ENCODE measurements at places on chromosomes 3 and 15.
A peak's percentile ranks its signal among the peaks of the same experiment; 100 is the strongest.

- DNase-seq, result no peak
Measured at GRCh38 chr15:30984118-30984517, 7.3 kb downstream of the MTMR10 start.

DNA sequence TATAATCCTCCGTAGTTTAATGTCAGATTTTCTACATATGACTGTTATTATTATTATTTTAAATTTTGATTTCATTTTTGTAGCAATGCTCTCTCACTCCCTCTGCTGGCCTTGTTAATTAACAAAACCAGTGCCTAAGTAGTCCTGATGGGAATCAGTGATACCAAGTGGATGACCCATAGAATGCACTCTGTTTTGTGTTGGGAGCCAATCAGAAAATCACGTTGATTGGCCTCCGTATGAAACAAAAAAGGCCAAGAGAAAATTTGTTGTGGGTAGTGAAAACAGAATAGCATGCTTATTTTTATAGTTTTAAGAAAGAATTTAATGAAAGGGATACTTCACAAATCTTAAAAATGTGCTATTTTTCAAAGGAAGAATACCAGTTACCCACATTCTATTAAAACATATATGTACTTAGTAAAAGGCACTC, 34.4 kb upstream of the MEIS2 start:
- no peak for DNase-seq

DNA sequence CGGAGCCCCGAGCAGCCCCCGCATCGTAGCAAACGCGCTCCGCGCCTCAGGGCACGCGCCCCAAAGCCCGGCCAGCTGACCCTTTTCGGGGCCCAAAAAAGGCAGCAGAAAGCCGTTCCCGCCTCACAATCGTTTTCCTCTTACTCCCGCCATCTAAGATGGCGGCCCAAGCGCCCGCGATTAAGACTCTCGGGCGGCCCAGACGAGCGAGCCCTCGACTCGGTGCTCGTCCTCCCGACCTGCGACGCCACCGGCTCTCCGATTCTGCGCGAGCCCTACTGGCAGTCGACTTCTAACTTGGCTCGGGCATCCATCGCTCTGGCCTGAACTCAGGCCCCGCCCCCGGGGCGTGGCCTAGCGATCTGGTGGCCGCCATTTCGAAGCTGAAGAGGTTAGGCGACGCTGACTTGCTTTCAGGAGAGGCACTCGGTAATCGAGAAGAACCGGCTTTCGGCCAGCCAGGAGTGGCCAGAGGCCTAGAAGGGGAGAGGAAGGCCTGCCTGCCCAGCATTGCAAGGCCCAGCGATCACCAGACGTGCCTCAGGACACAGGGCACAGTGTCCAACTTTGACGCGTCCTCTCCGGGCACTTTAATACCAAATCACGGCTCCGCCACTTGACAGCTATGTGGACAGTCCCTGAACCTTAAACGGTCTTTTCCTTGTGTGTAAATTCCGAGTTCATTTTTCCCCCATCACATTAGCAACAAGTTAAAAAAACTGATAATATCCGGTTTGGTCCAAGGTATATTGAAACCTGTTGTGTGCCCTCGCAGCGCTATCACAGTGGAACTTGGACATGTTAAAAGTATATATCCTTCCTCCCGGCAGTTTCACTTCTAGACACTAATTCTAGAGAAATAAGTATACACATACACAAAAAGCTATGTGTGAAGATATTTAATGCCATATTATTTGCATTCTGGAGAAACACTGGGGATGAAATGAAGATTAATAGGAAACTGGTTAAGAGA, at the start of gene RAF1:
Gene RAF1 (minus strand): TSS at position 182 of the 973 bp plus-strand sequence. CDS start 45,396 bp downstream, outside the sequence.
- peak; percentile 98 for DNase-seq

DNA sequence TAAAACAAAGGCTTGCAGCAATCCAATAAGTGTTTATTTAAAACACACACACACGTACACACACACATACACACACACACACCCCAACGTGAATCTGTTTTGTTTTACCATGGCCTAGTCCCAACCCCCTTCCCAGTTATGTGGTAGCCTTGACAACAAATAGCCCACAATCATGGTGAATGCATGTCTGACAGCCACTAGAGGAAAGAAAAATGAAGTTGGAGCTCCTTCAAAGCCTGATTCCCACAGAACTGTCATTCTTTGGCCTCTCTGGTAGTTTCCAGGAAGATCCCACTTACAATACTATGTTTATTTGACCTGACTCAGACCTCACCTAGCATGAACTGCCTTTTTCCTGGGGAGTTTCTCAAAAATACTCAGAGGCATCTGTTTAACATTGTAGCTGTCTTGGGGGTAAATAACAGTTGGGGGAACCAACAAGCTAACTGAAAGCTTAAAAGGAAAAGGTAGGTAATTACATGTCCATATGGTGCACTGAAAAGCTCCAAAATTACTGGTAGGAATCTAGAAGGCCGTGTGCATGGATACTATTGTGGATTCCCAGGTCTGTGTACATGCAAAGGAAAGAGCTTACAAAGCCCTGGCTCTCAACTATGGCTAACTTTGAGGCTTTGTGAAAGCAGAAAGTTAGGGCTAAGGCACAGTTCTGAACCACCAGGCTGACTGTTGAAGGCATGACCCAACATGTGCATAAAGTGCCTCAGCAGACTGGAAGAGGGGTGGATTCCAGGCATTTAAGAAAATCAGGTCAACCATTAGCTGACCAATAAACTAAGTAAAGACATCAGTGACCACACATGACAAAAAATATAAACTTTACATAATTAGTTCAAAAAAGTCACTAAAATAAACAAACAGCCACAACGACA, 65.3 kb downstream of the FAIM start:
- DNase-seq, result no peak

DNA sequence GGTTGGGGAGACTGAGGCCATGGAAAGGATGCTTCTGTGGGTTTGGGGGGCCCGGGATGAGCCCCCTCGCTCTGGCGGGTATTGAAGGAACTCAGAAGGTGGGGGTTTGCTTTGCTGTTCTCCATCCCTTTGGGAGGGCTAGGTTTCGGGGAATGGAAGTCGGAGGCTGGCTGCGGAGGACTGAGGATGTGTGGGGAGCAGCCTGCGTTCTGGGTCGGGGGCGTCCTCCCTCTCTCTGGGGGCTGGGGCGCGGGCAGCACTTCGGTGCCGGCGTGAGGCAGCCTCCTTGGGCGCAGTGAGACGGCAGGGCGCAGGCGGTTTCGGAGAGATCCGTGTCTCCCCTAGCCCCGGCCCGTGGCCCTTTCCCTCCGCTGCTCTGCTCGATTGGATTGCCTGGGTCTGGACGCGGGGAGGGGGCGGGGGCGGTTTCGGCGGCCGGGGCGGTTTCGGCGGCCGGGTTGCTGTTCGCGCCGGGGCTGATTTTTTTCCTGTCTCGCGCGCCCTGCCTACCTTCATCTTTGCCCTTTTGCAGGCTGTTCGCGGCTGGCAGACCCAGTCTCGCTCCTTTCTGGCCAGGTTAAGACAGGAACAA, 1.4 kb downstream of the PTPRG start:
- DNase-seq, result no peak

GRCh38 chr3:82938821-82939328, 1177.4 kb upstream of the GBE1 start:
- no peak for DNase-seq

- DNase-seq, result no peak
Measured at GRCh38 chr3:54321520-54321919, 199.2 kb downstream of the CACNA2D3 start.

DNA sequence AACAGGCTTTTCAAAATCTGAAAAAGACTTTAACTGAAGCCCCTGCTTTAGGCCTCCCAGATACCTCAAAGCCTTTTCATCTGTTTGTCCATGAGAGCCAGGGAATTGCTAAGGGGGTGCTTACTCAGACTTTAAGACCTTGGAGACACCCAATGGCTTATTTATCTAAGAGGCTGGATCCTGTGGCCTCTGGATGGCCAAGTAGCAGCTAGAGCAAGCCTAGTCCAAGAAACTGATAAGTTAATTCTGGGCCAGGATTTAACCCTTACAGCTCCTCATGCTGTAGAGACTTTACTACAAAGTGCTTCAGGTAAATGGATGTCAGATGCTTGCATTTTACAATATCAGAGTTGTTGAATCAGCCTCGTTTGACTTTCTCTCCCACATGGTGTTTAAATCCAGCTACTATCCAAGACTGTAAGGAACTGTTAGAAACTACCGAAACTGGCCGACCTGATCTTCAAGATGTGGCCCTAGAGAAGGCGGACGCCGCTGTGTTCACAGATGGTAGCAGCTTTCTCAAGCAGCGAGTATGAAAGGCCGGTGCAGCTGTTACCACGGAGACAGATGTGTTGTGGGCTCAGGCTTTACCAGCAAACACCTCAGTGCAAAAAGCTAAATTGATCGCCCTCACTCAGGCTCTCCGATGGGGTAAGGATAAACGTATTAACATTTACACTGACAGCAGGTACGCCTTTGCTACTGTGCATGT, 3.3 kb downstream of the DET1 start:
- no peak for DNase-seq

GRCh38 chr15:45372041-45372995, 6.0 kb downstream of the GATM start:
- DNase-seq, result no peak

- no peak for DNase-seq
Measured at GRCh38 chr3:195522254-195523023, 20.7 kb downstream of the PPP1R2 start.

DNA sequence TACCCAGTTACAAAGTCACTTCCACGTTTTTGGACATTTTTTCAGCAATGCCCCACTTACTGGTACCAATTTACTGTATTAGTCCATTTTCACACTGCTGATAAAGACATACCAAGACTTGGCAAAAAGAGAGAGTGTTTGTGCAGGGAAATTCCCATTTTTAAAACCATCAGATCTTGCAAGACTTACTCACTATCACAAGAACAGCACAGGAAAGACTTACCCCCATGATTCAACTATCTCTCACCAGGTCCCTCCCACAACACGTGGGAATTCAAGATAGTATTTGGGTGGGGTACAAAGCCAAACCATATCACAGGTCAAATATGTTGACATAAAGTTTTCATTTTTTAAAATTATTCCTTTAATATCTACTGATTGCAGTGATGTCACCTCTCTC, 16.2 kb upstream of the ABI3BP start:
- no peak for DNase-seq

DNA sequence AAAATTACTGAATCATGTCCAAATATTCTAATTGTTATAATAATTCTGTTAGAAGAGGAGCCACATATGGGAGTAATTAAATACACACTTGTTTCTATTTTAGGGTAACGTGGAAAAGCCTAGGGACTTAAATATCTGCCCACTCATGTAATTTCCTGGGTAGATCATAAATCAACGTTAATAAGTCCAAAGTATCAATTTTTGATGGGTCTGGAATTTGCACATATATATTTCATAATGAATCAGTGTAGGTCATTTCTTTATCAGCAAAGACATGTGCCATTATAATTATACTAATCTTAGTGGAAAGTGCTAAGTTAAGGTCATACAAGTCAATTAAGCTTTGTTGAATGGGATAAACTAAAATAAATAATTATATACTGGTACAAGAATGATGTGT, 346.2 kb downstream of the ZBBX start:
- DNase-seq, result no peak

DNA sequence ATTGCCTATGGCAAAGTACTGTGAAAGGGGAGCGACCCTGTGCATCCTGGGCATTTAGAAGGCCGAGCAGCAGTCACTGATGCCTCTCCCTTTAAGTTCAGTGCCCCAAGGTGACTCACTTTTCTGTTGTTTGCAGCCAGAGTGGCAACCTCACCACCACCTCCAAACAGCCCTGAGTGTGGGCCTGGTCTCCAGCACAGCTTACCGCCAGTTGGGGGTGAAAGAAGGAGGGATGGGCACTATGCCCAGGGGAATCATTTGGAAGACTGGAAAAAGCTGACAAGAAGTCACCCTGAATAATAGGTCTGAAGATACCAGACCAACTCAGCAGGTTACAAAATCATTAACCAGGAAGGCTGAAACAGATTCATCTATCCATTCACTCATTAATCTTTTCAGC, 571.8 kb downstream of the EPHB1 start:
- DNase-seq, result no peak

DNA sequence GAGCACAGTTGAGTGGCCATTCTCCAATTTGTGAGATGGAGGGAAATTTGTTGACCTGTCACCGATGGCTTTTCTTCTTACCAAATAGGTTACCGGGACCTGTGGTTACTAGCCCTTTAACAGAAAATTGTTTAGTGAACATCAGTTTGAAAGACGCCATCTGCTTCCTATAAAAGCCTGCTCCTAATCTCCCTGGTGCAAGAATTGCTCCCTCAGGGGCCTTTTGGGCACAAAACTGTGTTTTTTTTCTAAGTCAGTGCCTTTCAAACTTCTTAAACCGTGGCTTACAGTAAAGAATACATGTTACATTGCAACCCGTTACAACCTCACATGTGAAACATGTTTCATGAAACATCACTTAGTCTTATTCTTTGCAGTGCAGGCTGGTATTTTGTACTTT, 15.0 kb downstream of the CACNA2D3 start:
- DNase-seq, result no peak

DNA sequence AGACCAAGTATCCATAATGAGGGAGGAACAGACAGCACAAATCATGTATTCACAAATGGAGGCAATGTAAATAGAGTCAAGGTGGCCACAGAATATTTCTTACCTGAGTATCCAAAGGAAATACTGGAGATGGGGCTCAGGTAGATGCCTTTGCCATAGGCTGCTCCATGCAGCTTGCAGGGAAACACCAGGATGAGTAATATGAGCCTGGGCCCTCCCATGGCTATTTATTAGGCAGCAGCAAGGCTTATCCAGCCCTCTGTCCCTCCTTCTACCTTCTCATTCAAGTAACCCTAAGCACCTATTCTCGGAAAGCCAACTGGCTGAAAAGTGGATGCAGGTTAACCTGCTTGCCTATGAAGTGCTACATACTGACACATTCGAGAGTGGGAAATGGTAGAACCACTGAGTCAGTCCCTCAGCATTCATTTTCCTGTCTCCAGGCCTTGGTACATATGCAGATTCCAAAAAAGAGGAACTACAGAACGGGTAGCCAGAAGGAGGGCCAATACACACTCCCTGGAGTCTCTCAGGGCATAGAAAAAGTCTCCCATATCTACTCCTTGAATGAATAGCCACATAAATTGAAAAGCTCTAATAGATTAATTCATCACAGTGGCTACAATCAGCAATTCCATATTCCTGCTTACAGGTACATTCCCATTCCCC, 18.3 kb upstream of the PKM start:
- no peak for DNase-seq

- no peak for DNase-seq
Measured at GRCh38 chr3:32841341-32841740, 23.5 kb downstream of the TRIM71 start.

GRCh38 chr15:73950831-73951561, 24.7 kb downstream of the LOXL1 start:
- DNase-seq, result peak; percentile 71

- no peak for DNase-seq
Measured at GRCh38 chr15:99909592-99910295, 176.5 kb upstream of the LYSMD4 start.

DNA sequence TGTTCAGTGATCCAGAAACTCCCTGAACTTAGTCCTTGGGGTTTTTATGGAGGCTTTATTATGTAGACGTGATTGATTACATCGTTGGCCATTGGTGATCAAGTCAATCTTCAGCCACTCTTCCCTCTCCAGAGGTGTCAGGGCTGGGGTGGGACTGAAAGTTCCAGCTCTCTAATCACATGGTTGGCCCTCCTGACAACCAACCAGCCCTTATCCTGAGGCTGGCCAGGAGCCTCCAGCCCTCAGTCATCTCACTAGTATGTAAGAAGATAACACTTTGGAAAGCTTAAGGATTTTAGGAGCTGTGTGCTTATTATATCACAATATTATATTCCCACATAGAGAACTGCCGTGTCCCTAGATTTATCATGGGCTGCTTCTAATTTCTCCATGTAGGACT, 142.3 kb downstream of the VPS8 start:
- DNase-seq, result no peak

GRCh38 chr3:40845447-40845846, 320.7 kb downstream of the ZNF621 start:
- no peak for DNase-seq

GRCh38 chr15:76313731-76314130, 2.5 kb upstream of the ETFA start:
- no peak for DNase-seq

Measured in CD4-positive, alpha-beta T cell treated with Interleukin-4 for 1 hour (primary cell).